ENCODE measurements at places on chromosomes 5 and 9.

- DNase-seq: no peak
Observed at GRCh38 chr9:91465420-91465819, 41.8 kb upstream of the NFIL3 start.

- no peak for DNase-seq
Observed at GRCh38 chr5:98248949-98249348, 524.5 kb upstream of the RGMB start.

GRCh38 chr9:79263628-79264027 lies 308.1 kb upstream of the TLE4 start:
- DNase-seq: no peak

DNA sequence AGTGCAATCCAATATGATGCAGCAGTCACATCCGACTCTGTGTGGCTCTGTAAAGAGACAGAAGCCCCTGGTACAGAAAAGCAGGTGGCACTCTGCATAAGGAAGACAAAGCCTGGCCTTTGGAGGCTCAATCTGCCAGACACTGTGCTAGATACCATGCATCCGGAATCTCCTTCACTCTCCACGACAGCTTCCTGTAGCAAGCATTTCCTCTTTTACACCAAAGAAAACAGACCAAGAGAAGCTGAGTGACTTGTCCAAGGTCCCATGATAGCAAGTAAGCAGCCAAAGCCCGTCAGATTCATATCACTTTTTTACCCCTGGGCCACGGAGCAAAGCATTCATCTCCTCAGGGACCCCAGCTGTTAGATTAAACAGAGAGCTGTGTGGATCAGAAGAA lies 64.2 kb upstream of the SMIM23 start:
- DNase-seq: no peak

DNA sequence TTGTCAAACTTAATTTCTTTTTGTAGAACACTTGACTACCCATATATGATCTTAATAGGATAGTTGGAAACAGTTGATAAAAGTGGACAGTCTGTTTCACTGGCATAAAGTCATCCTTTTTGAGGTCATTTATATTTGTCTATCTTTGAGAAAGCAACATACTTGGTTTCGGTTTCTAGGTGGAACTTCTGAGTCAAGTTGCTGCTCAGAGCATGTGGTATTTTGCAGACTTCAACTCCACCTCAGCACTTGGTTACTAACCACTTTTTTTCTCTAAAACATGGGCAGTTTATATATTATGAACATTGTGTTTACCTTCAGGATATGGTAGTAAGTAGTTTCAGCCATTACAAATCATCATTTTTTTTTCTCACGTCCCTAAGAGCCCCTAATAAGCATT lies 1749.0 kb upstream of the C9orf72 start:
- no peak for DNase-seq

Data from stimulated activated CD8-positive, alpha-beta memory T cell treated with anti-CD3 and anti-CD28 coated beads, Interleukin-4, amount 100 ng/mL, for 1 hour (primary cell).